ENCODE measurements at places on chromosomes 2 and 18.
A peak's percentile ranks its signal among the peaks of the same experiment; 100 is the strongest.

DNA sequence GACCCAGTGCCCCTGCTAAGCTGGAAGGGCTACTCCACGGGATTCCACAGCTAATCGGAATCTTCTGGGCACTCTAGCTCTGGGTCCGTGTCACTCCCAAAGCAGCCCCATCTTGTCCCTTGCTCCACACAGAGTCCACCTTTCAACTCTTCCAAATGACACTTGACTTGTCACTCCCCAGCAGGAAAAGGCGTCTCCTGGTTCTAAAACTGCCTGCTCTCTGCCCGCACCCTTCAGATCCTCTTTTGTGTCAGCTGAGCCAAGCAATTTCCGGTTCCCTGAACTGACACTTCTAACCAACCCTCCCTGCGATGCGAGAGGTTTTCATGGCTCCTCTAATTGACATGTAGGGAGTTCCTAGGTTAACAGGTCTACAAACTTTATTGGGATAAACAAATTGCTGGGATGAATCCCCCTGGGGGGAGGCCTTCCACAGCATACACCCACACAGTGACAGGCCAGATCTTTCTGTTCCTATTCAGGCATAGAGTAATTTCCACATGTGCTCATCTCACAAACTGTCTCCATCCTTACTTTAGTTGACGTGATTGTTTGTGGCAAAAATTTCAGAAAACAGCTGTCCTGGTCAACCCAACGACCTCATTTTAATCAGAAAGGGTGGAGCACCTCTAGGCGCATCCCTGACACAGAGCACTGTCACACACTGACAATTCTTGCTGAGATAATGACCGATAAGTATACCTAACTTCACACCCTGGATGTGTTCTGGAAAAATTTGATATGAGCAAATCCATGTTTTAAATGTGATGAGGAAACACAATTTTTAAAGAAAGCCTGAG, 104.9 kb downstream of the RBMS1 start:
- H3K36me3 ChIP-seq, result peaks cover 7% of the 10 kb centered on the region
- no peak overlapping the region for H3K4me3 ChIP-seq

DNA sequence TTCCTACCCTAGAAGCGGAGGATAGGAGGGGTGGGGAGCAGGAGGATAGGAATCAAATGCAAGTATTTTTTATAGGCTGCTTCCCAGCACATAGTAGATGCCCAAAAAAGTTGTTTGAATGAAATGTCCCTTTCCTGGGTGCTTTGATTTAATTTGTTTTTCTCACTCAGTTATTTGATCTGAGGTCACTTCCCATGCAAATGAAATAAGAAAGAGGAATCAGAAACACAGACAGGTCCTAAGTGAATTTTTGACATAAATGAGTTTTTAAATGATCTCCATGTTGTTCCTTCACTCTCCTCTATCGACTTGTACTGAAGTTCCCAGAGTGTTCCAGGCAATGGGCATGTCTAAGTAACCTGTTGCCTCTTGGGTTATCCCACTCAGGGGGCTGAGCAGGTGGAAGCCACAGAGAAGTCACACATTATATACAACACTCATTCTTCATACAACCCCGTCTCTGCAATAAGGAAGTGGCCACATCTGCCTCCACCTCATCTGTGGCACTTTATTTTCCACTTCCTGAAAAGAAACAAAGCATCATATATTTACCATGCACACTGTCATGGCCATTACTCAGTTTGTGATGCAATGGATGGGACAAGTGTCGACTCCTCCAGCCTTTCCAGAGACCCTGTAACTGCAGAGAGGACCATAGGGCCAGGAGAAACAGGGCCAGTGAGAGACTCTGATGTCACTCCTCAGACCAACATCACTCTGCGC, 81.9 kb upstream of the ZNF397 start:
- no peaks in the 10 kb centered on the region for H3K36me3 ChIP-seq
- DNase-seq, result no peak
- peaks cover 8% of the 10 kb centered on the region for H3K27me3 ChIP-seq
- peaks cover 5% of the 10 kb centered on the region for H3K4me1 ChIP-seq

- peaks cover 8% of the 10 kb centered on the region for H3K4me1 ChIP-seq
- H3K27ac ChIP-seq, result no peak overlapping the region
- no peak overlapping the region for H3K4me3 ChIP-seq
- H3K27me3 ChIP-seq, result peaks cover 6% of the 10 kb centered on the region
- peak; percentile 23 for DNase-seq
Observed at GRCh38 chr2:109516445-109517117, 97.2 kb downstream of the SEPTIN10 start.

GRCh38 chr2:36449213-36449612, 93.6 kb downstream of the CRIM1 start:
- no peak overlapping the region for H3K4me3 ChIP-seq
- H3K27ac ChIP-seq, result peak overlapping the region; percentile 30
- H3K27me3 ChIP-seq, result no peaks in the 10 kb centered on the region

- no peak for DNase-seq
- H3K4me3 ChIP-seq, result no peak overlapping the region
- no peaks in the 10 kb centered on the region for H3K27me3 ChIP-seq
- no peak overlapping the region for H3K27ac ChIP-seq
- no peaks in the 10 kb centered on the region for H3K4me1 ChIP-seq
- H3K36me3 ChIP-seq, result no peaks in the 10 kb centered on the region
Observed at GRCh38 chr2:150303281-150303680, 184.2 kb downstream of the RND3 start.

GRCh38 chr18:72762515-72763122, 105.2 kb downstream of the NETO1 start:
- H3K4me3 ChIP-seq, result no peak overlapping the region
- peak; percentile 69 for DNase-seq
- H3K4me1 ChIP-seq, result no peaks in the 10 kb centered on the region
- H3K36me3 ChIP-seq, result no peaks in the 10 kb centered on the region
- no peaks in the 10 kb centered on the region for H3K27me3 ChIP-seq
- no peak overlapping the region for H3K27ac ChIP-seq

- no peak for DNase-seq
- no peak overlapping the region for H3K4me3 ChIP-seq
- H3K27ac ChIP-seq, result no peak overlapping the region
- H3K4me1 ChIP-seq, result no peaks in the 10 kb centered on the region
- no peaks in the 10 kb centered on the region for H3K27me3 ChIP-seq
Observed at GRCh38 chr2:12081481-12082210, 335.2 kb downstream of the LPIN1 start.

- no peak for DNase-seq
- H3K4me3 ChIP-seq, result no peak overlapping the region
- H3K4me1 ChIP-seq, result no peaks in the 10 kb centered on the region
- no peak overlapping the region for H3K27ac ChIP-seq
- no peaks in the 10 kb centered on the region for H3K36me3 ChIP-seq
Observed at GRCh38 chr2:181384923-181385322, 72.3 kb upstream of the ITGA4 start.

DNA sequence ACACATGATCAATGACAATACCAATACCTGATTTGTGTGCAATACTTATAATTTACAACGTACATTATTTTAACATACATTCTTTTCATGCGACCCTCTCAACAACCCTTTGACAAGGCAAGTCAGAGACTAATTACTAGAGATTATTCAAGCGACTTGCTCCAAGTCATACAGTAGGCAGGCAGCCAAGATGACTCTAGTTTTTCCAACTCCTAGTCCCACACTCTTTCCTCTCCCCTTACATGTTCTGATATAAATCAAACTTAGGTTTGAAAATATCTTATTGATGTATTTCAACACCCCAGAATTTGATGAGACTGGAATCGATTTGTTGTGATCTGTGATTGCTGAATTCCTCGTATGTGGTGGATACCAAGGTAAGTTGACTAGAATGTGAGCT, 8.0 kb upstream of the CYP27C1 start:
- no peak overlapping the region for H3K4me3 ChIP-seq
- no peak for DNase-seq
- H3K36me3 ChIP-seq, result no peaks in the 10 kb centered on the region
- peaks cover 6% of the 10 kb centered on the region for H3K4me1 ChIP-seq
- no peak overlapping the region for H3K27ac ChIP-seq

DNA sequence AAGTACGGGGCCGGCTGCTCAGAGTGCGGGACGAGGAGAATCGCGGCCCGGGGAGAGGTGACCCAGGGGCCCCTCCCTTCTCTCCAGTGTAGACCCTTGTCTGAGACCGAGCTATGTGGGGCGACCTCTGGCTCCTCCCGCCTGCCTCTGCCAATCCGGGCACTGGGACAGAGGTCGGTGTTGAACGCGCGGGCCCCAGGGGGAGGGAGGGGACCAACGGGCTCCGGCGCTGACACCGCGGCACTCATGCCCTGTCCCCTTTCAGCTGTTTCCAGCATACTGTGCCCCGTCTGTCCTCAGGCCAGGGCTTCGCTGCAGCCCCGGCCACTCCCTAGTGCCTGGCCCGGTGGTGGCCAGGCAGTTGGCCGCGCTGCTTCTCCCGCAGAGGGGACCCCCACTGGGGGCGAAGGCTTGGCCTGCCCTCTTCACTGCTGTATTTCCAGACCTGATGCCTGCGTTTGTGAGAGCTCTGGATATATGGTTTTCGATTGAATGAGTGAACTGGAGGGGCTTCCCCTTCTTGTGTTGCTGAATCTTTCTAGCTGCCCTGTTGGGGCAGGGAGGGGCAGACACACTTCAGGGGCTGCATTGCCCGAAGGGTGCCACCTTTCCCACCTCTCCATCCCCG, 809 bp downstream of the DBI start:
- H3K27me3 ChIP-seq, result no peaks in the 10 kb centered on the region
- H3K4me3 ChIP-seq, result peak overlapping the region; percentile 59
- H3K4me1 ChIP-seq, result peaks cover 8% of the 10 kb centered on the region
- H3K27ac ChIP-seq, result peak overlapping the region; percentile 35
- H3K36me3 ChIP-seq, result peaks cover 29% of the 10 kb centered on the region

DNA sequence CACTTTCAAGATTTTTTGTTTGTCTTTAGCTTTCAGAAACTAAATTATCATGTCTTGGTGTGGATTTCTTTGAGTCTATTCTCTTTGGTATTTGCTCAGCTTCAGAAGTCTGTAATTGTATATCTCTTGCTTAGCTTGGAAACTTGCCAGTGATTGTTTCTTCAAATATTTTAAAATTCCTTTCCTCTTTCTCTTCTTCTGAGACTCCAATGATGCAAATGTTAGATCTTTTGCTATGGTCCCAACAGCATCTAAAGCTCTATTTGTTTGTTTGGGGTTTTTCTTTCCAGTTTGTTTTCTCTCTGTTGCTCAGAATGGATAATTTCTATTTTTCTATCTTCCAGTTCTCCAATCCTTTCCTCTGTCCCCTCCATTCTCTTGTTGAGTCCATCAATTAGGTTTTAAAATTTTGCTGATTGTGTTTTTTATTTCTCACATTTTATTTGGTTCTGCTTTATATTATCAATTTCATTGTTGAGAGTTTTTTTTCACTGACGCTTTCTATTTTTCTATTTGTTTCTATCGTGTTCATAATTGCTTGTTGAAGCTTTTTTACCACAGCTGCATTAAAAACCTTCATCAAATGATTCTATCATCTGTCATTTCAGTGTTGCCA, 81.5 kb upstream of the DAPL1 start:
- no peaks in the 10 kb centered on the region for H3K36me3 ChIP-seq
- no peaks in the 10 kb centered on the region for H3K27me3 ChIP-seq
- H3K27ac ChIP-seq, result no peak overlapping the region
- no peaks in the 10 kb centered on the region for H3K4me1 ChIP-seq

DNA sequence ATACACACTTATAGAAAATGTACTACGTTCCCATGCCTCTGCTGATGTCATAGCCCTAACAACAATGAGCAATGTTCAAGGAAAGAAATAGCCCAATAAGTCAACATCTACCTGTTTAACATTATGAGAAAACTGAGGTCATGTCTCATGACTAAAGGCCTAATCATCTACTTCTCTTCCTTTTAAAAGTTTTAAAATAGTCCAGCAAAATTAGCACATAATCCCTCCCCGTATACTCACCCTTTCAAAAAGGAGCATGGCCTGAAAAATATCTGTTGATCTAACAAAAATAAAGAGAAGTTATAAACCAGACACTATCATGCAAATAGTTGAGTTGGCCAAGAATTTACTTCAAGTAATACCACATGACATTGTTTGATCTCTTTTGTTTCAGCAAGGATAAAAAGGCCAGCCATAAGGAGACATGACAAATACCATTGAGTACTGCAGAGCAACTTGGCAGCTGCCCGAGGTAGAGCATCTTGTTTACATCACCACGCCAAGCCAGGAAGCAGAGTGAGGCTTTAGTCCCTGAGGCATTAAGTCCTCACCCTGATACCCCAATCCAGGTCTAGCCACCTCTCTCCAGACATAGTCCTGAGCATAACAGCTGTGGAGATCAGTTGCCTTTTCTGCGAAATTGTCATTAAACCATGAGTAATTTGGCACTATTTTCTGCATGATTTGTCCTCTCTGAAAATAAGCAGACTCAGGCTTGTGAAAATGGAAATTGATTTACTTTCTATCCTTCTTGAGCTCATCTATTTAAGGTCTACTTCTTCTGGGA, 137.4 kb upstream of the ETAA1 start:
- H3K27me3 ChIP-seq, result no peaks in the 10 kb centered on the region
- H3K27ac ChIP-seq, result peak overlapping the region; percentile 63
- H3K4me1 ChIP-seq, result peaks cover 20% of the 10 kb centered on the region
- H3K36me3 ChIP-seq, result no peaks in the 10 kb centered on the region

GRCh38 chr18:25662272-25662671, 310.3 kb upstream of the ZNF521 start:
- H3K4me1 ChIP-seq, result peaks cover 3% of the 10 kb centered on the region
- peak; percentile 25 for DNase-seq
- H3K27ac ChIP-seq, result no peak overlapping the region

- no peak for DNase-seq
- H3K4me3 ChIP-seq, result no peak overlapping the region
- no peaks in the 10 kb centered on the region for H3K36me3 ChIP-seq
- no peak overlapping the region for H3K27ac ChIP-seq
- no peaks in the 10 kb centered on the region for H3K4me1 ChIP-seq
Observed at GRCh38 chr2:175855236-175855635, 146.8 kb downstream of the LNPK start.

GRCh38 chr18:79547413-79548076, 132.1 kb upstream of the CTDP1 start:
- no peak overlapping the region for H3K27ac ChIP-seq
- H3K27me3 ChIP-seq, result peaks cover 18% of the 10 kb centered on the region
- H3K36me3 ChIP-seq, result no peaks in the 10 kb centered on the region
- no peak overlapping the region for H3K4me3 ChIP-seq
- no peaks in the 10 kb centered on the region for H3K4me1 ChIP-seq

DNA sequence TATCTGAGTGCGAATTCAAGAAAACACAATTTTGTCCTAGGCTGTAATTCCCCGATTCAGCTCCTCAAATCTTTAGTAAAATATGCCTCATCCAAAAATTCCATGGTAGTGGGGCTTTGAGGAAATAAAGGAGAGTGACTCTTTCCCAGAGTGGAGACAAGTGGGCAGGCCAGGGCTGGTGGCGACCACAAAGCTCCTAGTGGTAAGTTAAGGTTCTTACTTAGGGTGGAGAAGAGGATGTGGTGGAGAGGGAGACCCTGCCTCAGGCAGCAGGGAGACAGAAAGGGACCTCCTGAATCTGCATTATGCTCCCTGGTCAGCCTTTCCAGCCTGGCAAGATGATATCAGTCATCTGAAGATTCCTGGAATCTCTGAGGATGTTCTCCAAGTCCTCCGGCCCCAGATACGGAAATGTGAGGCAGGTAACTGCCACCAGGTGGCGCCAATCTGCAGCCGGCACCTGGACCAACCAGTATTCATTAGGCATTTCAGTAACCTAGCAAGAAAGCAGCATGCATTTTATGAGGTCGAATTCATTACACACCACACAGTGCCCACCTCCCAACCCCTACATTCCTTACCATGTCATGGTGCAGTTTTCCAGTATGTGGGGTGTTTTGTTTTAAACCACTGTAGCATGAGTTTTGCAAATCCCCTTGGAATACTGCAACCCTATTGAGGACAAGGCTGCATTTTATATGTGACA, 106.4 kb downstream of the POLE4 start:
- no peak overlapping the region for H3K27ac ChIP-seq
- no peaks in the 10 kb centered on the region for H3K27me3 ChIP-seq
- peak; percentile 58 for DNase-seq
- H3K4me1 ChIP-seq, result peaks cover 4% of the 10 kb centered on the region
- no peak overlapping the region for H3K4me3 ChIP-seq

GRCh38 chr2:119155633-119156032, 2.9 kb downstream of the C1QL2 start:
- H3K27ac ChIP-seq, result no peak overlapping the region
- no peaks in the 10 kb centered on the region for H3K4me1 ChIP-seq
- H3K4me3 ChIP-seq, result no peak overlapping the region
- no peak for DNase-seq
- no peaks in the 10 kb centered on the region for H3K36me3 ChIP-seq

All from IMR-90 (cell line).